ENCODE measurements at places on chromosomes 2 and 18.

GRCh38 chr2:7915302-7916091, 766.4 kb upstream of the ID2 start:
- DNase-seq: no peak

- DNase-seq: no peak
Observed at GRCh38 chr2:162172802-162173370, 20.8 kb upstream of the GCG start.

DNA sequence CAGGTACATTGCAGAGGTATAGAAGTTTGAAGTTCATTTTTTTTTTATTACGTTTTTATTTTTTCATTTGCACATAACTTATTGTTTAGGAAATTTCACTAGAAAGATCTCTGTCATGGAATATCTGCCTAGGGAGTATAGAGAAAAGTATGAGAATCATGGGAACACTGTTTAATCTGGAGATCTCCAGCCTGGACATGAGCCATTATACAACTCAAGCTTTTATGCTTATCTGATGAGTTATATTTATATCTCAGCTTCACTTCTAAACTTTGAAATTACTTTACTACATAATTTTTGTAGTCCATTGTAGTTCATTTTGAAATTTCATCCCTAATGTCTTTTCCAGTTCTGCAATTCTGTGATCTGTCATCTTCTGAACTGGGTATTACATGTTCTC, 515.6 kb downstream of the ERBB4 start:
- no peak for DNase-seq

GRCh38 chr2:11867926-11868325, 121.5 kb downstream of the LPIN1 start:
- DNase-seq: no peak

GRCh38 chr18:5527603-5528002, 16.2 kb downstream of the EPB41L3 start:
- no peak for DNase-seq

DNA sequence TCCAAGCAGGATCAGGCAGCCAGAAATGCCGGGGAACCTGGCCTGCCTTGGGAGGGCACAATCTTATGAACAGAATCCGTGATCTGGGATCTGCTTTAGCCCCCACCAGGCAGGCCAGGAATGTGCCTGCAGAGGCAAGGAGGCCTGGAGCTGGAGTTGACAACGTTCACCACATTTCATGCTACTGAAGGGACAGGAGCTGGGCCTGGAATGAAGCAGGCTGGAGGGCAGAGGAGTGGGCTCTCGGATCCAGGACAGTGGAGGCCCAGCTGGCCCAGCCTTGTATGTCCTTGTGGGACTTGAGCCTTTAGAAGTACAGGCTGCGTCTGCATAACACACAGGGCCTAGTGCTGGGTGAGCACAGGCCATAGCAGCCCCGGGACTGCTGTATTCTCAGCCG, 91.8 kb downstream of the KLHL29 start:
- DNase-seq: no peak
